ENCODE measurements at places on chromosomes 6 and 20.

DNA sequence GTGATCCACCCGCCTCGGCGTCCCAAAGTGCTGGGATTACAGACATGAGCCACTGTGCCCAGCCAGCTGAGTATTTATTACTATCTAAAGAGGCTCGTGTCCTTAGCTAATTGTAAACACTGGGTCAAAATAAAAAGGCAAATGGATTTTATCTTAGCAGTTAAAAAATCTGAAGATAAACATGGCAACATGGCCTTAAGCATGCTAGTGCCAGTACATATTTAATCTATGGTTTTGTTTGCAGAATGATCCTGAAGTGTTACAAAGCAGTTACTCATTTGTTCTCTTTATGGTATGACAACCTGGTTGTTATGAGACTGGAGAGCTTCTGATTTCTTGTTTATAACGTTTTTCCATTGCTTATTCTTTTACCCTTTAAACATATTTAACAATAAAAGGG is 3.9 kb upstream of the KIAA0408 start:
- no peak for DNase-seq

DNA sequence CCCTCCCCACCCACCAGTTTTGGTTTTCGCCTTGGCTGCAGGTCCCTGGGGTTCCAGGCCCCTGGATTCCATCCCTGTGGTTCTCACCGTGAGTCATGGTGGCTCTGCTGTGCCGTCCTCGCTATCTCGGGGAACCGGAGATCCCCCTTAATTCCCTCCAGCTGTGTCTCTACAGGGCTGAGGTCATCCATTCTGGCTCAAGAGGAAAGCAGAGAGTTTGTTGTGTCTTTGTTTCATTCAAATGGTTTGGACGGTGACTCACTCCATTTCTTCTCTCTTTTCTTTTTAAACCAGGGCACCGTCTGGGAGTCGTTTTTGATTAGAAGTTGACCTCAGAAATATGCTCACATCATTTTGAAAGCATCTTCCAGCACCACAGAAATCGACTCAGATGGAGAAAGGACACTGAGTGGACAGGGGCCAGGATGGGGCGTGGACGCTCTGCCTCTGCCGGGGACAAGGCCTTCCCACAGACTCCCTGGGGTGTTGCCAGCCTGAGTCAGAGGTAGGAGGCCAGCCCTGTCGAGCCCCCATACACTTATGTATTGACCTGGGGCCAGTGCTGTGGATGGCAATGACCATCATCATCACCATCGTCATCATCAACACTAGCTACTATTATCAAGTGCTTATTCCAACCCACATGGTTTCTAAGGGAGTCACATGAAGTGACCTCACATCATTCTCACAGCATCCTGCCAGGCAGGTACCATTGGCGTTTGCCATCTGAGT is 176.2 kb downstream of the NFATC2 start:
- peak; percentile 99 for DNase-seq

DNA sequence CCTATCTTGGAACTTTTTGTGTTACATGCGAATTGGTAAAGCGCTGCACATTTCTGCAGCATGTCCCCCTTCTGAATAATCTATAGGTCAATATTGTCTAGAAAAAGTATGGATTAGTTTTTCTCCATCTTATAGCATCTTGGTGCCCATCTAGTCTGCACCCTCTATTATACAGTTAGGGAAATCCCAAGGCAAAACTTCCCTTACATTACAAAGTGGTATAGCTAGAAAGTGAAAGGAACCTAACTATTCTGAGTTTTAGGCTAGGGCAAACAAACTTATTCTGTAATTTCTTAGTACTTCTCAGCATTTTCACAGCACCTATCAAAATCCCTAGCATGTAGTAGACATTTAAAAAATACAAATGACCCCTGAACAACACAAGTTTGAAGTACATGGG is 133.5 kb upstream of the CCDC28A start:
- DNase-seq = no peak

- DNase-seq = no peak
Measured at GRCh38 chr6:161019324-161019839, 27.8 kb downstream of the MAP3K4 start.

GRCh38 chr6:2179950-2180349 is 65.5 kb downstream of the GMDS start:
- peak; percentile 44 for DNase-seq

GRCh38 chr20:20691477-20692235 is 20.8 kb downstream of the RALGAPA2 start:
- no peak for DNase-seq

DNA sequence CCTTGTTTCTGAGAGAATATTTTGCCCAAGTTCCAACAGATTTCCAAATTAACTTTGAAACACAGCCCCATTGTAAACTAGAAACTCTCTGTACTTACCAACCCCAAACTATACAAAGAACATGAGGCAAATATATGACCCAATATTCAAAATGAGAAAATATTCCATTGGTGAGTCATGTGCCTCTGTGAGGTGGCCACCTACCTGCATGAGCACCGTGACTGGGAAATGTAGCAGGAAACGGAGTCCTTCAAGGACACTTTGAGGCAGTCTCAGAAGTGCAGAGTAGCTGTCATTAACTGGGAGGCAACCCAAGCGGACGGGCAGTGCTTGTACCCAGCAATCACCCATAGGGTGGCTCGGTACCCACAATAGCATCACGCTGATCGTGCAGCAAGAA is 335.5 kb upstream of the NOX3 start:
- no peak for DNase-seq
